ENCODE measurements at places on chromosomes 13 and 19.

- DNase-seq: peak; percentile 10
These were observed 28.0 kb upstream of the WASF3 start for GRCh38 chr13:26529441-26529840.

DNA sequence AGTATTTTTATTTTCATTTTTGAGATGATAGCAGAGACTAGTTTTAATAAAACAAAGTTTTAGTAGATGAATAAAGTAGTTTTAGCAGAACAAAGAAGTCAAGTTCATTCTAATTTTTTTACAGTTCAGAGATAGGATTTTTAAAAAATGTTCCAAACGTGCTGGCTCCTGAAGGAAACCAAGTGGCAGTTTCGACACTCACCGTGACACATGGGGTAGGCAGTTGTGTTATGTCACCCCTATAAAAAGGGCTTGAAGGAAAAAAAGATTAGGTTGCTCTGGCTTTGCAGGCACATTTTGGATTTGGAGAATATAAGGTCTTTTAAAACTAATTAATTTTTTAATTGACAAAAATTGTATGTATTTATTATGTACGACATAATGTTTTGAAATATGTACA, 305.2 kb downstream of the NDFIP2 start:
- no peak for DNase-seq

DNA sequence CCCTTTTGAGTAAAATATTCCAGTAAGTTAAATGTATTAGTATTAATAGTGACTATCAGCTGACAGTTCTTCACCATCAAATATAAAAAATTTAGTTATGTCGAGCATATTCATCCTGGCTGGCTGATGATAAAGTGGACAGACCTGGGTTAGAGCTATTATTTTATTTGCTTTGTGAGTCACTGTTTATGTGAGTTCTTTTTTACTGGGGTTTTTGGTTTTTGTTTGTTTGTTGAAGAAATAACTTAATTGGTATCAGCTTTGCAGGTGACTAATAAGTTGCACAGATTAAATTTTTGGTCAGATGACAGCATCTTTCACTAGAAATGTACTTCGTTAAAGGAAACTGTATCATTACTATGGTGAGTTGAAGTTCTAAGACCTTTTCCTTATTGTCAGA, 224.7 kb downstream of the GGACT start:
- no peak for DNase-seq

- no peak for DNase-seq
These were observed 98.8 kb upstream of the SERP2 start for GRCh38 chr13:44274771-44275205.

DNA sequence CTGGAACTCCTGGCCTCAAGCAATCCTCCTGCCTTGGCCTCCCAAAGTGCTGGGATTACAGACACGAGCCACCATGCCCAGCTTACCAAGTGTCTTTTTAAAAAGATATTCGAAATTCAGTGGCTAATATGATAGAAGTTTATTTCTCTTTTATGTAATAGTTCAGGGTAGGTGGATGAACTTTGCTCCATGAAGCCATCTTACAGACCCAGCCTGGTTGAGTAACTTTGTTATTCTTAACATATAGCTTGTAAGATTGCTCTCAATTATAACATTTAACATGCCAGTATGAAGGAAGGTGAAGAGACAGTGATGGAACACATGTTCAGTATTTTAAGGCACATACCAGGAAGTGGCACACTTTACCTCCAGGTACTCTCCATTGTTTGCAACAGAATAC, 42.4 kb downstream of the ZIC2 start:
- no peak for DNase-seq

- DNase-seq: no peak
These were observed 10.6 kb downstream of the NOP53 start for GRCh38 chr19:47755762-47756626.

- DNase-seq: no peak
These were observed 14.4 kb downstream of the NAXD start for GRCh38 chr13:110629735-110630134.

DNA sequence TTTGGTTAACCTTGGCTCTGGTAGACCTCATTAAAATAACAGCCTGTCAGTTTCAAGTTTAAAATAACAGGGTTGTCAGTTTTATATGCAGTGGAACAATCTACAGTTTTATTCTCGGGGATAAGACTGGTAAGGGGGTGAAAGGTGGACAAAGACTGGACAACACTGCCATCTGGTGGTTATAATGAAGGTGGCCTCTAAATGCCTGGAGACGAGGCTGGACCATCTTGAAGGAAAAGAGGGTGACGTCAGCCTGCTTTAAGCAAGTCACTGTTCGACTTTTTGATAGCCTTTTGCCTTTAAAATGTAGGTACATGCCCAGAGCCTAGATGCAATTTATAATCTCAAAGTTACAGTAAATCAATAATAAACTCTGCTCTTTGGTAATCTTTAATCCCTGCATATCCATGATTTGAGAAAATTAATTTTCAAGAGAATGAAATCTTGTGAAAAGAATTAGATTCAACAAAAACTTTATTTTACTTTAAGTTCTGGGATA, 117.0 kb downstream of the DCT start:
- DNase-seq: peak; percentile 66

DNA sequence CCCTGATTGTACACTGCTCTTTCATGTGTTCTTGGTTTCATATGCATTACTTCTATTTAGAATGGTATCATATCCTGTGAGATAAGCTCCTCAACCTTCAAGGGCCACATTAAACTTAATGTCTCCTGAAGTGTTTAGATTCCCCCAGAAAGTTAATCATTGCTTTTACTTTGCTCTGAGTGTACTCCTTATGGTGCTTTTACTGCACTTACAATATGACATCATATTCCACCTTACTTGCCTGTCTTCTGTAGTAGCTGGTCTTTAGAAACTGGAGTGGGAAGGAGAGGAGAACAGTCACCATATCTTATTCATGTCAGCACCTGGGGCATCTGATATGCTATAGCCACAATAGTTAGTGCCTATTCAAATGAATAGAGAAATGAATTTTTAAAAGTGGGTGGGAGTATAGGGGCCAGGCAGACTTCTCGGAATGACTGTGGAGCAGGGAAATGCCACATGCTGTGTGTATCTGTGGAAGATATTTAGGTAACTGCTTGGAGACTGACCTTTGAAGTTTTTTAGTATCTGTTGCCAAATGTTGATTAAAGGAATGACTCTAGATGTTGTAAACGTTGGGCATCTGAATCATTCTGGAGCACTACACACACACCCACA, 40.2 kb downstream of the SLAIN1 start:
- DNase-seq: no peak

DNA sequence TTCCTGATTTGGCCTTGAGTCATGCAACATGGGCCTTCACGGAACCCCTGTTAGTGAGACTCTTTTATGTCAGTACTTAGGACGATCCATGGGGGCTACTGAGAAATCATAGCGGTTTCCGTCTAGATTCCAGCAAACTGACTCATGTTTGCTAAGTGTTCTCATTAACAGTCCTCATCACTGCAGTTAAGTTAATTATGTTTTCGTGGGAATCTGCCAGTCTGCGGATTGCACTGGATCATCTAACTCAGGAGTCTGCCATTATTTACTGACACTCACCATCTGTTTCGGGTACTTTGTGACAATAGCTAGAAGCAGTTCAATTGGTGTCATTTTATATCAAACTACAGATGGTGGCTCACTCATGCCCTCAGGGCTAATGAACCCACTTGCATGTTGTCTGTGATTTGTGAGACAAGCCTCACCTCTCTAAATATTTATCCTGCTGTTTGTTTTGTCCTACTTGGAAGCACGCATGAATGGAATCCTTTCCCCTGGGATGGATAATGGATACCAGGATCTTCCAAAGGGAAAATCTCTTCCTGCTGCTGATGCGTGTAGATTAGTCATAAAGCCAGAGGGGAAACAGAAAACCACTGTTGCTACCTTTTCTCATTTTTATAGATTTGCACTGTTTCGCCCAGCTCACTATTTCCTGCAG, 61.8 kb downstream of the RAB20 start:
- no peak for DNase-seq

DNA sequence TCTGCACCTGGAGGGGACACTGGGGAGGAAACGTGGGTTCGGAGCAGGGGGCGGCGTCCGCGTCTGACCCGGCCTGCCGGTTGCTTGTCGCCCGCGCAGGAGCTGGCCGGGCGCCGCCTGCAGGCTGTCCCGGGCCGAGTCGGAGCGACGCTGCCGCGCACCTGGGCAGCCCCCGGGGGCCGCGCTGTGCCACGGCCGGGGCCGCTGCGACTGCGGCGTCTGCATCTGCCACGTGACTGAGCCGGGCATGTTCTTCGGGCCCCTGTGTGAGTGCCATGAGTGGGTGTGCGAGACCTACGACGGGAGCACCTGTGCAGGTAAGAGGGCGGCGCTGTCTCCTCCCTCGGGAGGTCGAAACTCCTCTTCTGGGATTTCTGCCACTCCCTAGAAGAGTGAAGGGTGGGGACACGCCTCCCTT, 1.3 kb downstream of the ITGBL1 start:
- DNase-seq: no peak

- no peak for DNase-seq
These were observed 9.1 kb downstream of the ZNF100 start for GRCh38 chr19:21758296-21758695.

DNA sequence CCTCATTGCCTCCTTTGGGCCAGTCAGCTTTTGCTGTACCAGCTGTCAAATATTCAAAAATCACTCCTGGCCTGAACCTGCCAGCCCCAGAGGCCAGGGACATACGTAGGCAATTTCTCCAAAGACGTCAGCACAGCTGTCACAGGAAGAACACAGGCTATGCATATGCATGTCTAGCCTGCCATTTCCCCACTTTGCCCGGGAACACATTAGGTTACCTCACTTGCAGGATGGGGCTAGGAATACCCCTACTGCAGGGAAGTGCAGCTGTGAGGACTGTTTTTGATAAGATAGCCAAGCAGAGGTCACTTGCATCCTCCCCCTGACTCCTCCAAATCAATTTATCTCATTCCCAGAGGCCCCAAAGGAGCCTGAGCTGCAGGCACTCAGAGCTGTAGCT, 2.8 kb downstream of the ZNF667 start:
- DNase-seq: no peak

DNA sequence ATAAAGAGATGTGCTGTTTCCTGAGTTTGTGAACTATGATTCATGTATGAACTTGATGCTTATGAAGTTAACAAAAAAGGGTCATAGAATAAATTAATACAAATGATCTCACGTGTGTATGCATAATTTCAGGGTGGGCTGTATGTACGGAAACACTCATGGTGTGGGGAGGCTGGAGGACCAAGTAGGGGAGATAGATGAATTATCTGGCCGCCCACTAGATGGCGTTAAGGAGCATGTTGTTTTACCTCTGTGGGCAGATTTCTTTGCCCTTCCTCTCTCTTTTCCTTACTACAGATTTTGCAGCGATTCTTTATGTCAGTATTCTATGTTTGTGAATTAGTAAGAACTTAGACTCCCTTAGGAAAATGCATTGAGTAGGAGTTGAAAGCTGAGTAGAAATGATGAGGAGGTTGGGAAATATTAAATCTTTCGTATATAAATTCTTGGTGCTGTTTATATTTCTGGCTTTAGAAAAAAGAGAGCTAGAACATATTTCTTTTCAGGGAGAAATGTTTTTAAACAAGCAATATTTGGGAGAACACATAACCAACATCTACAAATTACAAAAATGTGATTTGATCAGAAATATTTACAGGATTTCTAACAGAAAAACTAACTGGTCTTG, 47.4 kb upstream of the TMTC4 start:
- DNase-seq: peak; percentile 44

DNA sequence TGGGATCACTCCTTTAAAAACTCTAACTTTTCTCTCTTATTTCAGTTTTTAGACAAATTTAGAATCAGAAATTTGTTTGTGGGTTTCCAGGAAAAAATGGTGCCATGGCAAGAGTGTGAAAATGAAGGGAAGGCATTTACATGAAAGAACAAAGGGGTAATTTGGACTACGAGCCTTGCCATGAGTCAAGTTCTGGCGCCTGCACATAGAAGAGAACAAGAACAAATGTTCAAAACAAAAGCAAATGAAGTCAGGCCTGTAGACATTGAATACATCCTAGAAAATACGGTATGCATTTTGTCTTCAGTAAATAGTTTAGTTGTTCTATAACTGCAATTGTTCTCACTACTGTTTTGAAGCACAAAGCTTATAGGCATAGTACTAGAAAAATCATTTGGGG, 1390.5 kb downstream of the EFNB2 start:
- no peak for DNase-seq

GRCh38 chr13:33218020-33218419, 67.5 kb downstream of the STARD13 start:
- DNase-seq: no peak

GRCh38 chr19:5850743-5851293, 431 bp downstream of the FUT3 start:
- DNase-seq: no peak

GRCh38 chr19:23287620-23288019, 37.4 kb upstream of the ZNF724 start:
- DNase-seq: no peak

DNA sequence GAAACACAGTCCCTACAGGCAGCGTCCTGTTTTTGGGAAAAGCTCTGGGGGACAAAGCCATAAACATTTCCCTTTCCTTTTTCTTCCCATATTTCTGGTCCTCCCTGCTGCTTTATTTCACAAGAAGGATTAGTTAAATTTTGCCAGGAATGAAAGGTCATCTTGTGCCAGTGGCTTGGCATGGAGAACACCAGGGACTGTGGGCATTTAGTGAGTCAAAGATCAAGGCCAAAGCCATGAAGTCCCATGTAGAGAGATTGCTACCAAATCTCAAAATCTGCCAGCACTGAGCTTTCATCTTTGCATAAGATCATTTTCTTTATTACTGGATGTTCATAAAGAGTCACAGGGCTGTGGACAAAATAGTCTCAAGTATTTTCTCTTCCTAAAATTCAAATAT, 29.1 kb upstream of the SLC46A3 start:
- no peak for DNase-seq
